CD8-positive, alpha-beta memory T cell (primary cell): ENCODE measurements at places on chromosomes 5 and 9. TPM values are rescaled to one million over a fixed set of nuclear protein-coding genes. Genes with fewer than 3 reads are reported as not detected.

The ROR2 gene
- polyA plus RNA-seq = 2.0 TPM

The FAM169A gene
- 9.2 TPM for polyA plus RNA-seq

The TAF11L8 gene
- polyA plus RNA-seq = not detected

The FOXD4 gene
- not detected for polyA plus RNA-seq

The WNK2 gene
- polyA plus RNA-seq = not detected

The CDC25C gene
- not detected for polyA plus RNA-seq
